ENCODE measurements at places on chromosomes 6 and 20.
A peak's percentile ranks its signal among the peaks of the same experiment; 100 is the strongest.

GRCh38 chr6:14458669-14459266 lies 341.2 kb downstream of the CD83 start:
- DNase-seq: no peak

- DNase-seq: no peak
Measured at GRCh38 chr6:160972111-160972510, 19.5 kb upstream of the MAP3K4 start.

DNA sequence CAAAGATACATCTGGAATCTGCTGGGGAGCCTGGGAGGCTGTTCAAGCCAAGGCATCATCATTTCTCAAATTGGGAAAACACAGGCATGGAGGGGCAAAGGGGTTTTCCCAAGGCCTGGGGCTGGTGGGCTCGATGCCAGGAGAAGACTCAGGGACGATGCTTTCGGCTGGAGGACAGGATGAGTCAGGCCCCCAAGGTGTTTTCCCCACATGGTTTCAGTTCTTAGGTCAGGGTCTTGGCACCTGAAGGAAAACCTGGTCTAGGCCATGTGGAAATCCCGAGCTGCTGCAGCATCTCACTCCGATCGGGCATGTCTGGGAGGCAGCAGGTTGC lies 348.1 kb downstream of the CDC5L start:
- DNase-seq: peak; percentile 11

GRCh38 chr20:33689493-33689892 lies 3.3 kb upstream of the E2F1 start:
- no peak for DNase-seq

DNA sequence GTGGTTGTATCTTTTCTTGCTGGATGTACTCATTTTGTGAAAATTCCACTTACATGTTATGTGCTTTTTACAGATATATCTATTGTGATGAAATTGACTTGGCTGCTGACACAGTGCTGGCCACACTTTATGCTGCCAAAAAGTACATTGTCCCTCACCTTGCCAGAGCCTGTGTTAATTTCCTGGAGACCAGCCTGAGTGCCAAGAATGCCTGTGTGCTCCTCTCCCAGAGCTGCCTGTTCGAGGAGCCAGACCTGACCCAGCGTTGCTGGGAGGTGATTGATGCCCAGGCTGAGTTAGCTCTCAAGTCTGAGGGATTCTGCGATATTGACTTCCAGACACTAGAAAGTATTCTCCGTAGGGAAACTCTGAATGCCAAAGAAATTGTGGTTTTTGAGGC lies 4.9 kb downstream of the BTBD3 start:
- no peak for DNase-seq

DNA sequence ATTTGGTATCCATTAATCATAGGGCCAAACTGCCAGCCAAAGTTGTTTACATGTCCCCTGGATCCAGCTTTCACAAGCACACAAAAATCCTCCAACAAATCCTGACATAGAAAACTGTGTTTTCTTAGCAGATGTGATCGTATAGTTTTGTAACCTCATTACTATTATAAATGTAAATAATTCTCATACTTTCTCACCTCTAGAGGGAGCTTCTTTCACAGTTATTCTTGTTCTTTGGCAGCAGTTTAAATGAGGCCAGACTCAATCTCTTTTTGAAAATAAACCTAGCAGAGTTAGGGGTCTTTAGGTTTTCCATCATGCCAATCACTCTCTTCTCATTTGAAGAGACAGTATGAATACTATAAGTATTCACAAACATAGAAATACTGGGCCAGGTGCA lies 17.0 kb upstream of the ZNF318 start:
- DNase-seq: no peak

DNA sequence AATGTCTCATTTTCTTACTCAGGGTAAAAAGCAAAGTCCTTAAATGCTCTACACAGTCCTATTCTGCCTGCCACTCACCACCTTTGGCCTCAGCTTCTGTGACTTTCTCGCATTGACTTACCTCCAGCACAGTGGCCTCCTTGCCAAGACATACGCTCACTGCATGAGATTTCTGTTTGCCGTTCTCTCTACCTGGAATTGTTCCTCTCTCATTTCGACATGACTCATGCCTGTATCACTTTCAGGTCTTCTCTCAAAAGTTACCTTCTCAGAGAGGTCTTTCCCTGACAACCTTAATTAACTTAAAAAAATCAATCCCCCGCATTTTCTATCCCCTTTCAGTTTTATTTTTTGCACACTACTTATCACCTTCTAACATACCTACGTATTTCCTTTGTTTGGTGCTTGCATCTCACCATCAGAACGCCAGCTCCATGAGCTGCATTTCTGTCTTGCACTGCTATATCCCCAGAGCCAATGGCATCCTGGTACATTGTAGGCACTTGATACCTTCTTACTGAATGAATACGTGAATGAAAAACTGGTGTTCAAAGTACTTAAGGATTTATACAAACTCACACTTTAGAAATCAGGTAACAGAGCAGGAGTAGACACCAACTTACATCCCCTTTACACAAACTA lies 24.5 kb downstream of the TENT5A start:
- no peak for DNase-seq

DNA sequence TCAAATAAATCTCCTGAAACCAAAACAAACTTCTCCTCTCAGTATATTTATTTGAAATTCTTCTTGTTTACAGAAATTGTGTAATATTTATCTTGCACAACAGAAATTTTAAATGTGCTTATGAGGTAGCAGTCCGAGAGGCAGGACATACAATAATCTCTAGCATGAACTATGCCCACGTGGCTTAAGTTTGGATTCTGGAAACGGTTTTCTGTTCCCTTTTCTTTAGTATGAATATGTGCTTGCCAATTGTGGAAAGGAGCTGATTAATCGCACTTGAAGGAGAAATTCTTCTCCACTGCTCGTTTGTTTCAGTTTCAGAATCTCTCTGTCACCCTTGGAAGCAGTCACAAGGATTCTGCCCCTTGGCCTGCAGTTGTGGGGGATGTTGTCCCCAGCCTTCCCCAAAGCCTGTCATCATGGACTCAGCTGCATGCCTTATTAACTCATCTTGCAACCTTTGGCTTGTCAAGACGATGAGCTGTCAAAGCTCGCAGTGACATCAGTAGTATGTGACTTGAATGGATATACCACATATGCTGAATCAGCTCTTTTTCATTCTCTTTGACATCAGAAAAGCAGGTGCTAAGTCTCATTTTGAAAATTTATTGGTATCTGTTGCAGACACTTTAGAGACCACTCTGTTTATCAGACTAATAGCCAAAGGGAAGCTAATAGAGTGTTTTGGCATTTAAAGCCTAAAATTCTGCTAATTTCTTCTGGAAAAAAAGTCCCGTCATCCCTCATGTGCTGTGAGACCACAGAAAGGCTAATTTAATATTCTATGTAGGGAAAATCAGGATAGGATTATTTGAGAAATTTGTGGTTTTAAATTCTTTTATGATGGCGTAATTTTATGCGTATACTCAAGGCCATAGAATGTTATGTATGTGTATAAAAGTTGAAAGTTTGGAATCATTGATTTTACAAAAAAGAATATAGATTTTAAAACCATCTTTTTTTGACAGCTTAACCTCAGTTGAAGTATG lies 186.8 kb downstream of the ARID1B start:
- DNase-seq: no peak

- no peak for DNase-seq
Measured at GRCh38 chr6:109236115-109237076, 141.1 kb downstream of the CEP57L1 start.

DNA sequence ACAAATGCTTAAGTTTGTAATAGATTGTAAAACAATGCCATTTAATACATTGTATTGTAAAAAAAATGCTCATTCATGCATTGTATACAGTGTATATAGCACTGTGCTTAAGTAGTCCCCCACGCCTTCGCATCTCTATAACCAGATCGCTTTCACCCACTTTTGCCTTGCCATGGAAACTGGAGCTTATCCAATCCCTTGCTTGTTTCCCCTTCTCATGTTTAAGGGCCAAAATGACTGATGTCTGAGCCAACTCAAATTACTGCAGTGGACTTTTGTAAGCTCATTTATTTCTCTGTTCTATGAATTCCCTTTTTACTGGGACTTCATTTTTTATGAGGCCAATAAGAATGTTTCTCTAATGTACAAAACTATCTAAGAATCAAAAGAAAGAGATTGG lies 730.9 kb upstream of the GJE1 start:
- DNase-seq: no peak

GRCh38 chr6:77416839-77417238 lies 46.5 kb downstream of the HTR1B start:
- DNase-seq: no peak

Data from stimulated activated CD4-positive, alpha-beta T cell treated with anti-CD3 and anti-CD28 coated beads, Interleukin-1b, Interleukin-23, amount 100 ng/mL, for 24 hours (primary cell).